ENCODE measurements at places on chromosomes 5 and 9.

GRCh38 chr9:134432471-134432870, 106.2 kb downstream of the RXRA start:
- DNase-seq: no peak

DNA sequence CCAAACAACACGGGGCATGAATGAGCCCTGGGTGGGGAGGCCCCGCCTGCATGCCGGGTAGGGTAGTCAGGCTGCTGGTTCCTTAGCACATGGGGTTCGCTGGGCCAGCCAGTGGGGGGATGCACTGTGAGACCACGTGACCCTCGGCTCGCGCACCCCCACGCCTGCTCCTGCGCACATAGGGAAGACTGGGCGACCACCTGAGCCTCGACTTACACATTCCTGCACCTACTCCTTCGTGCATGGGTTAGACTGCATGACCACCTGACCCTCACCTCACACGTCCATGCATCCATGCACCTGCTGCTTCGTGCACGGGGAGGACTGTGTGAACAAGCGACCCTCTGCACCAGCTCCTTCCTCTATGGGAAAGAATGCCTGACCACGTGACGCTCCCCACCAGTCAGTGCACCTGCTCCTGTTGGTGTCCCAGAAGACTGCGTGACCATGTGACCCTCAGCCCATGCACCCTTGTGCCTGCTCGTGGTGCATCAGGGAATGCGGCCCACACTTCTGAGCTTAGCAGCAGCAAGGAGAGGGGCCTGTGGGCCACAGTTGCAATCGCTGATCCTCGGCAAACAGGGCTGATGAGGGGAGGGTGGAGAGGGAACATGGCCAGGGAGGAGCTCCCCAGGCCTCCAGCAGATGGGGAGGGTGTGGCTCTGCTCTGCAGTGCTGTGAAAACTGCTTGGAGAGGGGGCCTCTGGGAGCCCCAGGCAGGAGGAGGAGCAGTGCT, 18.1 kb downstream of the LPCAT1 start:
- DNase-seq: no peak

DNA sequence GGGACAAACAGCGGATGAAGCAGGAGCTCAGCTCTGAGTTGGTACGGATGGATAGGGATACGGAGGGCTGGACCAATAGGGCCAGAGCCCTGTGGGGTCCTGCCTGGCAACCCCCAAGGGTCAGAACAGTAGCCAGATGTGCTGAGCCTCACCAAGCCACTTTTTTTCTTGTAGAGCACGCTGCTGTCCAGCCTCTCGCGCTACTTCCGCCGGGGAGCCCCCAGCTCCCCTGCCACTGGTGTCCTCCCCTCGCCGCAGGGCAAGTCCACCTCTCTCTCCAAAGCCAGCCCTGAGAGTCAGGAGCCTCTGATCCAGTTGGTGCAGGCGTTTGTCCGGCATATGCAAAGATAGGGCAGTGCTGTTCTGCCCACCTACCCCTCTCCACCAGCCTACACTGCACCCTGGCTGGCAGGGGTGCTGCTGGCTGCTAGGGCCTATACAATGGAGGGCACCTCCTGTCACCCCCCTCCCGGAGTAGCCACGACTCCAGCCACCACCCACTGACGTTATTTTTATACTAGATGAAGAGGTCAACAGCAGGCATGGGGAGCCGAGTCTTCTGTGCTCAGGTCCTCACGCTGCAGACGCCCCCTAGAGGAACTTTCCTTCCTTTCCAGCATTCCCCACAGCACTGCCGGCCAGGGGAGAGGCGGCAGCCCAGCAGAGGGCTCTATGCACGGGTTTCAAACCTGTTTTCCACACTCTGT, 21.6 kb downstream of the SH3GLB2 start:
- DNase-seq: peak; percentile 34

GRCh38 chr9:96299823-96300222, 2.2 kb downstream of the HSD17B3 start:
- DNase-seq: no peak

- no peak for DNase-seq
Measured at GRCh38 chr9:121328876-121329681, 41.0 kb downstream of the STOM start.

DNA sequence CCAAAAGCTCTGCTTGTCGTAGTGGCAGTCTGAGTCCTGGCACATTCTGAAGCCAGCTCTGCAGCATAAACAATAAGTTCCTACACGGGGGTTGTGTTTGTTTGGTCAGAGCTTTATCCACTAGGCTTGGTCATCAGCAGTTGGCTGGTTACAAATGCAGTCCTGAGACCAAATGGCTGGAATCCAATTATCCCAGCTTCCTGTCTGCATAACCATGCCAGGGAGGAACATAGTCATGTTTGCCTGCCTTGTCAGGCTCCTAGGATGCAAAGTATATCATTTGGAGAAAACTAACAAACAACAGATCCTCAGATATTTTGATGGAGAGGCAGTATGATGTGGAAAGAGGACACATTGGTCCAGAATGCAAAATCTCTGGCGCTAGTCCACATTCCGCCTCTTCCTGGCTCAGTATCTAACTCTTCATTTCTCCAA, 85.8 kb downstream of the FBXO38 start:
- no peak for DNase-seq

- no peak for DNase-seq
Measured at GRCh38 chr5:75053304-75054133, 1.2 kb upstream of the GCNT4 start.

DNA sequence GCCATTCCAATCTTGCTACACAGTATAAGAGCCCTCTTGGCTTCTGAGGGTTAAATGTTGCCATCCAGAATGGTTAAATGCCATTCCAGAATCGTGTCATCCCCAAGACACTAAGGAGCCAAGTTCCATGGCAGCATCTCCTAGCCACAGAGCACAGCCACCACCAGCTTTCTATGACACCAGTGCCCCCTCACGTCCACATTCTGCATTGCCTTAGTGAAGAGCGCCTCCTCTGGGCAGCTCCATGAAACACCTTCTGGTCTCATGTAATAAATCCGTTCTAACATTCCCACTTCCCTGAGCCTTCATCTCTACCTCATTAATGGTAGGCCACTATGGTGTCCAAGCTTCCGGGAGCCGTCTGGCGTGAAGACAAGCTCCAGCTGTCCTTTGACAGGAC, 12.4 kb downstream of the CBY3 start:
- DNase-seq: peak; percentile 22
